ENCODE measurements at places on chromosomes 6 and 20.

GRCh38 chr6:71473926-71474325, 185.3 kb downstream of the OGFRL1 start:
- no peak for DNase-seq

- DNase-seq, result no peak
These were observed 497 bp downstream of the BMP7 start for GRCh38 chr20:57265997-57266290.

- no peak for DNase-seq
These were observed 1.6 kb downstream of the TREML4 start for GRCh38 chr6:41229721-41230120.

- no peak for DNase-seq
These were observed 711.8 kb upstream of the MAP3K7 start for GRCh38 chr6:91298543-91299145.

- DNase-seq, result no peak
These were observed 243.9 kb upstream of the RUNX2 start for GRCh38 chr6:45084257-45084656.

DNA sequence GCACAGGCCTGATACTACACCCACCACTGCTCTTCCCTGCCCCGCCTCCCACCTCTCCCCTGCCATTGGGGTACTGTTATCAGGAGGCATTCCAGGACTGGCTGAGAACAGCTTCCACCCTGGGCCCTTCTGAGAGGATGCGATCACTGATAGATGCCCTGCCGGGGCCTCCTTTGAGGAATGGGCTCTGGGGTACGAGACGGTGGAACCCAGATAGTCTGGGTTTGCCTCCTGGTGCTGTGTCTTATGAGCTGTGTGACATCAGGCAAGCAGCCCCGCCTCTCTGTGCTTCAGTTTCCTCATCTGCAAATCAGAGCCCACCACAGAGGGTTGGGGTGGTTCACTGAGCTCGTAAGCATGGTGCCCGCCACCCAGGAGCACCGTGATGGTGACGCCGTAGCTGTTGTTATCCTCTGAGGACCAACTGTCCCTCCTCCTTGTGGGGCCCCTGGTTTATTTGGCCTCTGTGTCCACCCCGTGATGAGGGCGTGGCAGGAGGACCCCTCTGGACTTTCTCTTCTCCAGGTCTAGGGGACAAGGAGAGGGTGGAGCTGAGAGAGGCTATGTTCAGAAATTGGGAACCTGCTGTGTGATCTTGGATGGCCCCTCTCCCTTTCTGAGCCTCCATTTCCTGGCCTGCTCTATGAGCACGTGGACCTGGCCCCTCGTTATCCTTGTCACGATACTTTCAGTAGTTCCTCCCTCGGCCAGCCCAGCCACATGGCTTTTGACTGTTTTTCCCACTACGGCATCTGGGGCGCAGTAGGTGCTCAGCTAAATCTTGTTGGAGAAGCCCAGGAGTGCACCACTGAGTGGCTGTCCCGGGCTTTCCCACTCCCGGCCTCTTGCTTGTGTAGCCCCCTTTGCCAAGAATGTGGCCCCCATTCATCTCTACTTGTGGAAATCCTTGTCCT, 18.3 kb downstream of the SRC start:
- DNase-seq, result no peak

GRCh38 chr6:5334341-5334740, 73.0 kb downstream of the FARS2 start:
- no peak for DNase-seq

DNA sequence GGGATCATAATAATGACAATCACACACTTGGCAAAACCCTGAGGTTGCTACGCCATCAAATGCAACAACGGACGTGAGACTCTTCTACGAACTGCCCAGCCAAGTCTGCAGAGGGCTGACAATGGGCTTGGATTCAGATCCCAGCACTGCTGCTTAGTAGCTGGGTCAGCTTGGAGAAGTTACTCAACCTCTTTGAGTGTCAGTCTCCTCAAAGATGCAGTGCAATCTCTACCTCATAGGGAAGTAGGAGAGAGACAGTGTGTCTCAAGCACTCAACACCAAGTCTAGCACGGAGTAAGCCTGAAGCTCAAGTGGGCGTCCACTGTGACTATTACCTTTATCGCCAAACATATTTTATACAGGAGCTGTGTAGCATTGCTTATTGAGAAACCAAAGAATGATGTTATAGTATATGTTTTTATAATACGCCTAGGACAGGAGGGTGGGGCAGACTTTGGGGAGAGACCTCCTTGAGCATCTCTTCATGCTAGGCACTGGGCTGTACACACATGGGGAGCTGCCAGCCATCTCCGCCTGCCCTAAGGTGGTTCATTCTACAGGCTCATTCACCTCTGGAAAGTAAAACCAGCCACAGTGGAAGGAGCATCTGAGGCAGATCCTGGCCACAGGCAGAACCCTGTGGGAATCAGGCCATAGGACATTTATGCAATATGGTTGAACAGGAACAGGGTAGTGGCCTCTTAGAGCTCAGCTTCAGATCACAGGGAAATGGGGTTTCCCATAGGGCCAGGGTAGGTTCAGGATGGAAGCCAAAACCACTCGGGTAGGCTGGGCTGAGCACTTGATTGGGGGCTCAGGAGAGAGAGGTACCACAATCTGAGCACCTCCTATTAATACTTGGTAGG, 160.2 kb downstream of the MRPL14 start:
- DNase-seq, result no peak

- DNase-seq, result no peak
These were observed 149.1 kb upstream of the IMPG1 start for GRCh38 chr6:76221525-76221924.

All from activated T-cell treated with anti-CD3 and anti-CD28 coated beads, Interleukin-2, amount 50 U/mL, for 72 hours (primary cell).